Cardiac septum (tissue), 1 donor: ENCODE measurements at places on chromosomes 7 and 10. TPM values are rescaled to one million over a fixed set of nuclear protein-coding genes. Genes with fewer than 3 reads are reported as not detected.

The PDZD7 gene
- total RNA-seq = 0.40 TPM

The ST8SIA6 gene
- 6.9 TPM for total RNA-seq

The SLIT1 gene
- 0.05 TPM for total RNA-seq

The SPACDR gene
- 1.1 TPM for total RNA-seq

The SPDYE2 gene
- total RNA-seq = not detected

The TAS2R16 gene
- not detected for total RNA-seq

The PVRIG gene
- total RNA-seq = not detected

The GNAT3 gene
- not detected for total RNA-seq

The KCNMA1 gene
- 2.0 TPM for total RNA-seq

The NKX1-2 gene
- total RNA-seq = not detected

The PPP1R17 gene
- not detected for total RNA-seq

The HTR5A gene
- total RNA-seq = not detected

The TMEM196 gene
- total RNA-seq = not detected

The CAV1 gene
- 311 TPM for total RNA-seq

The SEC24C gene
- 55.1 TPM for total RNA-seq

The HMX3 gene
- not detected for total RNA-seq
